Kidney glomerular epithelial cell (primary cell): ENCODE measurements at places on chromosomes 3 and 15.

GRCh38 chr3:37310666-37311050 lies 136.3 kb upstream of the LRRFIP2 start:
- no peak for DNase-seq

DNA sequence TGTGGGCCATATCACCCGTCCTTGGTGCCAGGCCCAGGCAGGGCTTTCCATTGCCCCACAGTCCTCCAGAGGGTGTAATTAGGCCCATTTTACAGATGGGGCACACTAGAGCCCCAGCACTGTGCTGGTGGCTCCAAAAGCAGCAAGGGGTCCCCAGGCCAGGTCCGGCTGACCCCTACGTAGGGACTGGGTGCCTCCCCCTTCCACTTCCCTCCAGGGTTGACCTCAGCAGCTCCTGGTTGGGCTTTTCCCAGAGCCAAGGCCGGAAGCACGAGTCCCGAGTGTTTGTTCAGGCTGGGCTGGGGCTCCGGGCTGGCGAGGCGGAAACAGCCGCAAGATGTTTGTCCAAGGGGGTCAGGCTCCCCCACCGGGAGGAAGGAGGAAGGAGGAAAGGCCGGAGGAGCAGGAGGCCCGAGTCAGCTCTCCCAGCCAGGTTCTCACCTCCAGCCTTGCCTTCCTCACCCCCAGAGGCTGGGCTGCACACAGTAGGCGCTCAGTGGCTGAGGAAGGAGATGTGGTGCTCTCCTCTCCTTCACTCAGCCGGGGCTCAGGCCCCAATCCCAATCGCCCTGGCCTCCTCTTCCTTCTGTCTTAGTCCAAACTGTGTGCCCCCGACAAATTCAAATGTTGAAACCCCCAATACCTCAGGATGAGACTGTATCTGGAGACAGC lies 17.1 kb upstream of the PLXND1 start:
- DNase-seq, result no peak

DNA sequence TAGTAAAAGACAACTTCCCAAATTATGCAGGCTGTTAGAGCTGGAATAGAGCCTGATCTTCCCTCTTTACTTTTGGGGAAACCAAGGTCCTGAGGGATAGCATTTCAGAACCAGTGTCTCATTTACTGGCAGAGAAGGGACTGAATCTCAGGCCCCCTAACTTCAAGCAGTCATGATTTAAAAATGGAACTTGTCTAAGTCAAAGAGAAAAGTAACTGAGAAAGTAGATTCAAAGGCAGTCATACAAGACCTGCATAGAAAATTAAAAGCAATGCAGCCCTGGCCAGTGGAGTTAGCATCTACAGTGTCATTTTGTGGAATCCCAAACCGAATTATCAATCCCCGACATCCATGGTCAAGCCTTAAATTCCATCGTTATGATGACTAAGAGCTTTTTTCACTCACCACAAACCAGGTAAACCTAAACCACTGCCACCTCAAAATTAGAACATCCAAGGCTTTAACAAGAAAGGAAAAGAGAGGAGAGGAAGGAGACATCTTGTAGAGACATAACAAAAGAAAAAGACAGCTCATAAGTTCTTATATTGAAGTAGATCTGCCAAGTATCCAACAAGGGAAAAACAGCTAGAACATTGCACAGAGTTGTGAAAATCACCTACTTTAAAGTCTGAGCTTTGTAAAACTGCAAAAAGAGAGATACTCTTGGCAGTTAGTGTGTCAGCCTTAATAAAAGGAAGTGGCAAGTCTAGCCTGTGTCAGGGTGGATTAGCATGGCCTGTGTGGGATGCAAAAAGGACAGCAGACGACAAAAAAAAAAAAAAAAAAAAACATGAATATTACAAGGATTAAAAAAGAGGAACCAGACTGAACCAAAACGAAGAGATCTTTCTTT lies 54.1 kb upstream of the CCR2 start:
- DNase-seq, result no peak

DNA sequence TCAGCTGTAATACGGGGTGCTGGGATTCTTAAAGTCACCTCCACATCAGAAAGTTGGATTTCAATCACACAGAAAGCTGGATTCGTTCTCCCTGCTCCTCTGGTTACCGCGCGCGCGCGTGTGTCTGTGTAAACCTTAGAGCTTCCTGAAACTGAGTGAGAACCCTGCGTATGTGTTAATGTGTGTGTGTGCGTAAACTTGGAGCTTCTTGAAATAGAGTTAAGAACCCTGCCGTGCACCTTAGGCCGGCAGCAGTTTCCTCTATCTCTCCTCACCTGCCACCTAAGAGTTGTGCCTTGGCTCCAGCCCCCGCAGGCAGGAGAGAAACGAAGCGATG lies 531 bp downstream of the LZTFL1 start:
- DNase-seq, result no peak

- no peak for DNase-seq
These were observed 49.0 kb downstream of the KY start for GRCh38 chr3:134601539-134602439.

- DNase-seq, result no peak
These were observed 277.9 kb upstream of the LMCD1 start for GRCh38 chr3:8223766-8224165.

DNA sequence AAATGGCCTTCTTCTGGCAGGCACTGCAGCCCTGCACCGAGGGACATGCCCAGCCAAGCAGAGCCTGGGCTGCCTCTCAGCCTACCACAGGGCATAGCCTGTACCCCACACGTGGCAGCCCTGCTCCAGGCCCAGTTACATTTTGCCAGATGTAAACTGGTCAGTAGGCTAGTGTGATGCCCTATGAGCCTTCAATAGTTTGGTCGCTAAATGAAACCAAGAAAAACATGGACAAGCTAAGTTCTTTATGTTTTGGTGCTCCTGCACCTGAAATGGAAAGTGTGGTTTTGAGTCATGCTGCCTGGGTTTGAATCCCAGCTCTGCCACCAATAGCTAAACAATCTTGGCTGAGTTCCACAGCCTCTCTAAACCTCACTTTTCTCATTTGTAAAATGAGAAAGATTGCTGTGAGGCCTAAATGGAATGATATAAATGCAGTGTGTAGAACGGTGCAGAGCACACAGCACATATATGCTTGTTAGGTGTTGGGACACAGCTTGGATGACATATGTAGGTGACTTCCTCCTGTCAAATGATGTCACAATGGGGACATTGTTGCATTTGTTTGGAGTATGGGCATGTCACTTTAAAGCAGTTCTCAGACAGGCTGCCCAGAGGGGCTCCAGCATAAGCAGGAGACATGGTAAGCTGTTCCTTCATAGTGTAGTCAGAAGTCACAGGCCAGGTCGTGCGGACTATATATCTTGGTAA lies 57.4 kb downstream of the ZBTB38 start:
- DNase-seq, result no peak

GRCh38 chr3:106534206-106534605 lies 665.4 kb upstream of the CBLB start:
- DNase-seq, result no peak

GRCh38 chr3:189108067-189108466 lies 63.7 kb upstream of the TPRG1 start:
- DNase-seq, result no peak

DNA sequence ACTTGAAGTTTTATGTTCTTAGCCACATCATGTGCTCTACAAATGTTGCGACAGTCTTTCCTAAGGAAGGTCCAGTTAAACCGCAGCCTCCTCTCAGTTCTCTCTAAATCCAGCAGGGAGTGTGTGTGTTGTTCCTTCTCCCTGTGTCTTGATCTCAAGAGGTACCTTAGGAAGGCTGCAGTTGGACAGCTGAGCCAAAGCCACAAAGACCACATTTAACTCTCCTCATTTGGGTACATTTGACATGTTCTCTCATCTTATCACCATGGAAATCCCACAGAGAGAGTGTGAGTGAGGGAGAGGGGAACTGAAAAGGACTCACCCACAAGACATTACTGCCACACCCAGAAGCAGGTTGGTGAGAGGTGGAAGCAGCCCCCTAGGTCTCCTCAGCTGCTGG lies 79.5 kb downstream of the CD200R1L start:
- no peak for DNase-seq

GRCh38 chr3:74351213-74351612 lies 263.2 kb downstream of the CNTN3 start:
- DNase-seq, result no peak

- DNase-seq, result peak; percentile 85
These were observed 18.3 kb downstream of the MYZAP start for GRCh38 chr15:57609805-57610529.

DNA sequence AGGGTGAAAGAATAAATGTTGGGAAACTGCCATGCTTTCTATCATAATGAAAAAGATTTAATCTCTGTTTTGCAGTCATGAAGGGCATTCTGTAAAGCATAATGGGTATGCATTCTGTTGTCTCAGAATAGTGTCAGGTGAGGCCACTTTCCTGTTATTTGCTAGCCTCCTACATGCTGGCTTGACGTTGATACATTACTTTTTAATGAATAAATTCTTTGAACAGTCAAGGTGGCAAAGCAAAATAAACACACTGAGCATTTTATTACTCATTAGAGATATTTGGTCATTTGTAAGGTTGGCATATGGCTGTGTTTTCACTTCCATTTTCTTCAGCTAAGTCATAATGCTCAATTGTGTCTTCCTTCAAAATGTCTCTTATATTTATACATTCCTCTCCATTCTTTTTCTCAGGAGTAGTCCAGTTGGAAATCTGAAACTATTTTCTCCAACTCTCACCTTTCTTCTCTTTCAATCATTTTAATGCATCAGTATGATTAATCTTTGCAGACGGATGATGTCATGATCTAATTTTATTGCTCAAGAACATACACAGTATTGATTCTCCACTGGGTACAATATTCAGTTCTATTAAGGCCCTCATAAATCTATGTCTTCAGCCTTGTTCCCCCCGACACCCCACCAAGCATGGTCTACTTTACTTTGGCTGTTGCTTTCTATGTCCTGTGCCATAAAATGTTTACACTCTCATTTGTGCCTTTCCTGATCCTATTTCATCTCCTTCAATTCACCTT lies 290.7 kb downstream of the GBE1 start:
- peak; percentile 54 for DNase-seq

DNA sequence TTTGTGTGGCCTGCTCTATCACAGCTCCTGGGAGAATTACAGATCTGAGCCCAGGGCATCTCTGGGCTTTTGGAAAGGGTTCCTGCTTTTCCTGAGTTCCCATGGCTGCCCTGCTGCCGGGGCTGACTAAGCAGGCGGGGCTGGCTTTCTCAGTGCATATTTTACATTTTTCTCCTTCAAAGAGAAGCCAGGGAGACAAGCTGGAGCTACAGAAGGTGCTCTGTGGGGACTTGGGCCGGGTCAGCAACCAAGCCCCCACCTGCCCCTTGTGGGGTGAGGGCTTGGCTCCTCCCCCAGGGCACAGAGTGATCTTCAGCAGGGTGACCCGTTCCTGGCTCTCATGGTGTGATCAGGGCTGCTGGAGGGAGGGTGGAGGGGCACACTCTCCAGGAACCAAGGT lies 17.4 kb downstream of the ABTB1 start:
- DNase-seq, result peak; percentile 21

GRCh38 chr3:194682189-194682693 lies 3.4 kb upstream of the FAM43A start:
- DNase-seq, result no peak

GRCh38 chr15:99454941-99455788 lies 110.6 kb upstream of the MEF2A start:
- peak; percentile 95 for DNase-seq

GRCh38 chr3:180594631-180595558 lies 7.1 kb upstream of the TTC14 start:
- peak; percentile 22 for DNase-seq

- DNase-seq, result no peak
These were observed 101.2 kb downstream of the TLE3 start for GRCh38 chr15:69996321-69997160.

DNA sequence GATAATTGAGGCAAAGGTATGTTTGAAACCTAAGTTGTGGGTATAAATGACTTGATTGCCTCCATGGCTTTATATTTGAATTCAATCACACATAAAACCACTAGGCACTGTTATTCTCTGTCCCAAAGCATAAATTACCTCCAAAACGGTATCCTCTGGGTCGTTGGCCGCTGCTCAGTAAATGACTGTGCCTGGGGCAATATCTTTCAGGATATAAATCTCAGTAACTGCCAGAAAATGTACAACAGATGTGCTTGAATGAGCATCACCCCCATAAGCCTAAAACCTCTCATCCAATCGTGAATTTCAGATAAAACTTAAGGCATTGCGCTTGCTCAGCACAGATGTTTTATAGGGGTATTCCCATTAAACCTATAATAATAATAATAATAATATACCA lies 19.0 kb upstream of the C3orf49 start:
- no peak for DNase-seq

GRCh38 chr15:79595306-79595705 lies 163.2 kb downstream of the MINAR1 start:
- DNase-seq, result no peak

DNA sequence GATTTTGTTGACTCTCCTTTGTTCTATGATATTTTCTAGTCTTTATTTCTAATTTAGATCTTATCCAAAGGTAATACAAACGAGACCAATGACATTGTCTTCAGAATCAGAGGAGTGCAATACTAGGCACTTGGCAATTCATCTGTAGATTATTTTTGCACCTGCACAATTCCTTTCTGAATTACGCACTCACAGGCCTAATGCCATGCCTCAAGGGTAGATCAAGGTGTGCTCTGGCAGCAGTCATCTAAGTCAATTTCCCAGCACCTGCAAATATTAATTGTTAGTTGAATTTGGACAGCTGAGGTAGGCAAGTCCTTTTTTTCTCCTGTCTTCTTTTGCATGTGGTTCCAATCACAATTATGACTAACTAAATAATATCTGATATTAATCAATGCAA lies 653.2 kb downstream of the ROBO2 start:
- no peak for DNase-seq

- DNase-seq, result no peak
These were observed 96.3 kb downstream of the EOMES start for GRCh38 chr3:27625864-27626263.

DNA sequence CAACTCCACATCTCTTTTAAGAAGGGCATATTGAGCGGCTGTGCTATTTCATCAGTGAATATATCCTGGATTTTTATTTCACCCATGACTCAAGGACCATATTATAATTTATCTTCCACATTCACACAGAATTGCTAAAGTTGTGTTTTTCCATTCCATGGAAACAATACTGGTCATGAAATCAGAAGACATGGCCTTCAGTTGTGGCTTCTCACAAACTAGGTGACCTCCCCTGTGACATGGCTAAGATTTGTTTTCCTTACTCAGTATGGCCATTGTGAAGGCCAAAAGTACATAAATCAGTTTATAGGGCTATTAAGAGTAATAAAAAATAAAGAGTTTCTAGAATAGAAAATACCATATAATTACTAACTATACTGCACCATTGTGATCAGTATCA lies 415.6 kb downstream of the OXSM start:
- DNase-seq, result no peak

GRCh38 chr3:134453631-134454030 lies 32.2 kb downstream of the ANAPC13 start:
- DNase-seq, result no peak
